ENCODE measurements at places on chromosomes 5 and 9.
A peak's percentile ranks its signal among the peaks of the same experiment; 100 is the strongest.

- no peak for DNase-seq
Observed at GRCh38 chr5:172141949-172142319, 46.1 kb downstream of the STK10 start.

DNA sequence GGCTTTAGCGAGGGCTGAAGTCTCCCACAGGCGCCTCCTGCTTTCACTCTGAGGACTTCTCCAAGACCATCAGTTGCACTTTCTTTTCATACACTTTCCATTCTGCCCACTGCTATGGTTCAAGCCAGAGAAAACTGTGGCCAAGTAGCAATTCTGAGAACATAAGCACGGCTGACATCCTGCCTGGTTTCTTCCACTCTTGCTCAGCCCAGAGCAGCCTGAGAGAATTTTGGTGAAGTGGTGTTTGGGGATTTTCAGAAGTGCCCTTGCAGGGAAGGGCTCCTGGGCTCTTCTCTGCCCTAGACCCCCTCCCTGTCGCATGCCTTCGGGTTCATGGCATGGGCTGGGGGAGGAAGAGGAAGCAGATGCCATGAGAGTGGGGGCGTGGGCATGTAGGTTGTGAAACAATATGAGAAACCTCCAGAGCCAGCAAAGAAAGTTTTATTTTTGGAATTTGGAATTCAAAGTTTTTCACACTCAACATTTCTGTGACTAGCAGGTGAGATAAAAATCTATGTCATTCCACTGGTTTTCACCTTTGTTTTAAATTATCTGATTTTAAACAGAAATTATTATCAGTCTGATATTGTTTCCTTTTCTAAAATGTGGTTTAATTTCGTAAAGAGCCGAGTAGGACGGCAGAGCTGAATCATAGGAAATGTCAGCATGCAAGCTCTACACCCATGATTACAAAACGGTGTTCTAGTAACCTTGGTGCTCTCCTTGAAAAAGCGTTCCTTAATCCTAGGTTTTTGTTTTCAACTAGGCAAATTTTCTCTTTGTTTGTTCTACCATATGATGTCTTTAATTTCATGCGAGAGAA lies 27.8 kb upstream of the TNFSF8 start:
- DNase-seq: peak; percentile 1

DNA sequence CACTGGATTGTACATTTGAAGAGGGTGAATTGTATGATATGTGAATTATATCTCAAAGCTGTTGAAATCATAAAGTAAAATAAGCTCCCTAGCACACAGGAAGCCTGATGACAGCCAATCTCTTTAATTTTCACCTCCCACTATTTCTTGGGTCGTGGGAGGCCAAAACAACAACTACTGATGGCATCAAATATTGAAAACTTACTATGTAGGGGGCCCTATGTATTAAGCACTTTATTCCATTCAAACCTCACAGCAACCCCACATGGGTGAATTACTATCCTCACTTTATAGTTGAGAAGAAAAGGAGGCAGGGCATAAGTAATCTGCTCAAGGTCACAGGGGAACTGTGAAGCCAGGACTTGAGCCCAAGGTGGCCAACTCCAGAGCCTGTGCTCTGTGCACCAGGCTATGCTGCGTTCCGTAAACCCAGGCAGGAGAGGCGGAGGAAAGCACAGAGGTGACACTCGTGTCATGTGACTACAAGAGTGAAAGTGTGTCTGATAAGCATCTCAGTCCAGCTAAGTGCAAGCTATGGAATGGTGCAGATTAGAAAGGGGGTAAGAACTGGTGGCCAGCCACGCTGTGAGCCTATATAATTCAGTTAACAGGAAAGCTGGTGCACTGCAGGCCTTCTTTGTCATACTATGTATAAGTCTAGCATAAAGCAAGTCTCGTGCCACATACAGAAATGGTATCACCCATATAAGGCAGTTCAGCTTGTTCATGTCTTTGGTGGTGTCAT lies 221.0 kb downstream of the DCP2 start:
- no peak for DNase-seq

DNA sequence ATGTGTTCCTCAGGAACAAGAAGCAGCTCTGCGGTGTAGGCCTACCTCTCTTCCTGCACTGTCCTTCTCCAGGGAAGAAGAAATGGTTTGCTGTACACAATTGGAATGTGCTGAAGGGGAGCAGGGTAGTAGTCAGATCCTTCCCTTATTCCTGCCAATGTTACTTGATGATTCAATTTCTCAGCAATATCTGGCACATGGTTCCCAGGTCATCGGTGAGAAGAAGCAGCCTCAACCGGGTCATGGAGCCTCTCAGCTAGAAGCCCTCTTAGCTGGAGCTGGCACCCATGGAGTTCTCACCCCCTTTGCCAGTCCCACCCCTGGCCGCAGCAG lies 36.9 kb downstream of the ACTBL2 start:
- no peak for DNase-seq

GRCh38 chr5:153099328-153099727 lies 391.1 kb upstream of the GRIA1 start:
- no peak for DNase-seq

- DNase-seq: no peak
Observed at GRCh38 chr5:144183254-144183889, 12.7 kb downstream of the KCTD16 start.

DNA sequence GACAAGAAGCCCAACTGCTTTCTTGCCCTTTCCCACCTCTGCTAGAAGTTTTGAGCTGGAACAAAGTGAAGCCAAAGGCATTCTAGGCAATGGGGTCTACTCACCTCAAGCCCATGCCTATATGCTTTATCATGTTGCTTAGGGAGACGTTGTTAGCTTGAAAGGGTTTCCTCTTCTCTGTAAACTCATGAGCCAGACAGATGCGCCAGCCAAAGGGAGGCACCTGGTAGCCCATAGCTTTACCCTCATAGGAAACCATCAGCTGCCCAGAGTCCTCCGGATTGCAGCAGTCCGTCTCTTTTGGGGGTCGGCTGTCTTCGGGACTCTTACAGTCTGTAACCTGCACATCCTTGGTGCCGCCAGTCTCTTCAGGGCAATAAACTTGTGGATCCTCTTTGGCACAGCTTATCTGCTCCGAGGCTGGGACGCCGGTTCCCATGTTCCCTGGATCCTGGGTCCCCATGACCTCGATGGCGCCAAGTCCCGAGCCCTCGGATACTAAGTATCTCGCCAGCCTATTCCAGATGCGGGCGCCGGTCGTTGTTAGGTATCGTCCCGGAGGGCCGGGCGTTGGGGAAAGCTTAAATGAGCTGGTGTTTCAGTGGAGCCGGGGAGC lies 678 bp downstream of the GBA2 start:
- DNase-seq: no peak

GRCh38 chr5:81314581-81314980 lies 13.2 kb downstream of the ZCCHC9 start:
- DNase-seq: no peak

GRCh38 chr5:170641589-170642031 lies 137.8 kb downstream of the KCNIP1 start:
- DNase-seq: no peak

DNA sequence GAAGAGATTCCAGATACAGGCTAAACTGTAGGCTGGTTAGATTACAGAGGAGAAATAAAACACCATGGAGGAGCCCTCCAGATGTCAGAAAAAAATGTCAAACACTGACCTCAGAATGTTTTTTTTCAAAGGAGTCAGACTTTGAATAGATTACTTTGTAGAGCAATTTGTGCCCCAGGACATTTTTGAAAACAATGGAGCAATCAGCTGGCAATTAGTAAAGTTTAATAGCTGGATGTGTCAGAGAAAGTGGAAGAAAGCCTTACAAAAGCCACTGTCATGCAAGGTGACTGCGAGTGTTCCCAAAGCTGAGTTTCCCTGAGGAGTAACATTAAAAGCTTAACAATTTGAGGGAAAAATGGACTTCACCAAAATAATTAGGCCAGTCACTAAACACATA lies 417.8 kb upstream of the CTNND2 start:
- DNase-seq: no peak

DNA sequence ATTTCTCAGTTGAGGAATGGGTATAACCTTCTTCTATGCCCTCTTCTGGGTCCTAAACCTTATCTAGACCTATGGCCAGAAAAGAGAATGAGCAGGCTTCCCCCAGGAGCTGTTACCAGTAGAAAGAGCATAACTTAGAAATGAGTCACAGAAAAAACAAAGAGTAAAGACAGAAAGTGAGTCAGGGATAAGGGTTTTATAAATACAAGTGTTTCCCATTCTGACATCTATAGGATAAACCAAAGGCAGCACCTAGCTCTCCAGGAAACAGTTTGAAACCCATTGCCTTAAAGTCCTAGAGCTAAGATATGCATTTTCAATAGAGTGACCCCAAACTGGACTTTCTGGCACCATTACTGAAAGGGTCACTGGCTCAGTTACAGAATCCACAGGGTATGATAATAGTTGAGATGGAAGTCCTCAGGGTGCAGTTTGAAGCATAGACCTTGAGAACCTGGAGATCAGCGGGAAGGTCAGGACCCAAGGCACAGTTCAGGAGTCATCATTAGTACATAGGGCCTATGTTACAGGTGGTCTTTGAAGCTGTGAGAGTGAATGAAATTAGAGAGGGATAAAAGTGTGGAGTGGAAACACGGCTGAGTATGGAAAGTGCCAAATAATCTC lies 42.7 kb upstream of the LIFR start:
- DNase-seq: no peak

- no peak for DNase-seq
Observed at GRCh38 chr9:124594673-124595072, 87.5 kb upstream of the NR5A1 start.

DNA sequence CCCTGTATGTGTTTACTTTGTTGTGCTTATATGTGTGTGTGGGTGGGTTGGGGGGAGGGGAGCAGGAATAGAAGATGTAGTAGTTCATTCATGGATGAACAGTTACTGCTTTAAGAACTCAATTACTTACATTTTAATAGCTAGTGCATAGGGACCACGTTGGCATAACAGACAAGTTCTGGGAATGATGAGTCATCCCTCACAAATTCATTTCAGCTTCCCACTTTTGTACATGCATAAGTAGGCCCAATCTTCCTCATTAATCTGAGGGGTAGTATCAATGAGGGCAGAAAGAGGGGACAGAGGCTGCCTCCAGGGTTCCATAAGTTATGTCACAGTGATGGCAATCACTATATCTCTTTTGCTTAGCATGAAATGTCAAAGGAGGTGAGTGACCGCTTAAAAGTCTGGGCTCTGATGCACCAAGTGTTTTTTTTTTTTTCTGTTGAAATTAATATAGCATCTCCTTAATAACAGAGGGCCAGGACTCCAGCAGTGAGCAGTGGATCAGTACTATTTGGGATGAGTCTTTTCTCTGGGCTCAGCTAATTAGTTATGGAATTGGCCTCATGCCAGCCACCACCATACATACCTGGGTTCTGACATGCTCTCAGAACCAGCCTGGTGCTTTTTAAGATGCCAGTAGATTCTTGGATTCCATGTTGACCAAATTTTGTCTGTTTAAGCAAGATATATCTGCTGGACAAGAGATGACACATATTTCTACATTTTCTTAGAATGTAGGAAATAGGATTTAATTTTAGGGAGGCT lies 37.1 kb downstream of the PRDM6 start:
- no peak for DNase-seq

DNA sequence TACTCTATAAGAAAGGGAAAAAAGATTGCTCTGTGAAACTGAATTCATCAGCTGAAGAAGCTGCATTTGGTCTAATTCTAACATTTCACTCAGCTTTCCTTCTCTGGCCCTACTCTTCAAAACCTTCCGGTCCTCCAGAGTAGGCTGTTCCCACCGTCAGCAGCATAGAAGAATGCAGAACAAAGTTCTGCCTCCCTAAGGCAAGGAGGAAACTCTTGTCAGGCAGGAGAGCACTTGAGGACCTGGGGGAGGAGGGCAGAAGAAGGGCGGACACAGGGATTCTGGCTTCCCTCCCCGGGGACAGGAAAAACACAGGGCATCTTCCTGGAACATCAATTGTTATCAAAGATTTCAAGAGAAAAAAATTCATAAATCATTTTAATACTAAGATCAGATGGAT lies 69.2 kb upstream of the SHB start:
- DNase-seq: no peak

DNA sequence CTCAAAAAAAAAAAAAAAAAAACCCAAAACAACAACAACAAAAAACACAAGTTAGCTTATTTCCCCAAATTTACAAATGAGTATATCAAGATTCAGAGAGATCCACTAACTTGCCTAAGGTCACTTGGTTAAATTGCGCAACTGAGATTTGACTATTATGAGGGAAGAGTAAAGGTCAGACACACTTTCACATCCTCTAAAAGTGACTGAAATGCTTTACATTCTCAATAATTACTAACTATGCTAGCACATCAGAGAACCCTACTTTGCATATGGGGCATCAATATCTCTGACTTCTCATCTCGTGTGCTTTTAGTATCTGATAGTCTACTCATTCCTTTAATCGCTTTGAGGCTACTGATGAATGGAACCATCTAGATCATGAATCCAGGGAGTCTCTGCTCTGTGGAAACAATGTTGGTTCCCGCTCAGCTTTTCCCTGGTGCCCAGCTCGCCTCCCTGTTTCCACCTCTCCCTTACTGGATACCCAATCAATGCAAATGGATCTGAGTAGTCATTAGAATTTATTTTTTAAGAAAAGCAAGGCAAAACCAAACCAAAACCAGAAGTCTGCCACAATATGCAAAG lies 182.1 kb upstream of the TRIM32 start:
- DNase-seq: no peak

GRCh38 chr9:8917956-8918739 lies 1118.6 kb upstream of the DMAC1 start:
- DNase-seq: no peak

- DNase-seq: no peak
Observed at GRCh38 chr5:179139936-179140235, 79.7 kb downstream of the ZNF354C start.

DNA sequence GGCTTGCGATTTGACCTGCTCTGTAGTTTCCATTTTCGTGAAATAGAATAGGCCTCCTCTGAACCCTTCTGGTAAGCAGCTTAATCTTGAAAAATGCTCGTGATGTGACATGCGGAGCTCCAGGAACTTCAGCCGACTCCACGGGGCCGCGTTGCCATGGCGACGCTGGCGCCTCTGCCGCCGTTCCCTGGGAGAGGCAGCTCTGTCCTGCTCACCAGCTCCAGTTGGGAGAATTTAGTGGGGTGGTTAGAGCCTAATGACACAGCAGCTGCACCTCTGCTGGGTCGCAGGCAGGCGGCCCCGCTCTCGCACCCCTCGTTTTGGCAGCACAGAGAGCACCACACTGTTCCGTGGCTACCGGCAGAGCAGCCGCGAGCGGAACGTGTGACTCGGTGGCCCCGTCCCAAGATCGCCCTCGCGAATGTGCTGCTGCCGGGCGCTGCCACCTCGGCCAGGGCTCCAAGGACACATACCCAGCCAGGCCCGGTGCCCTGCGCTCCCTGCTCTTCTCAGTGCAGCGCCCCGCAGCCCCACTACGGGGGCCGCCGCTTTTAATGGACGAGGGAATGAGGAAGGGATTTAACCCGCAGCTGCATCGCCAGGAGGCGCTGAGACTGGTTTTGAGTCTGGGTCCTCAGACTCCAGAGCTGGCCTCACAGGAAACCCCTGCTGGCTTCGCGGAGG lies 131.2 kb upstream of the LMX1B start:
- no peak for DNase-seq
